ENCODE measurements at places on chromosomes 13 and 19.

GRCh38 chr13:111204438-111205177 is 89.5 kb downstream of the ARHGEF7 start:
- DNase-seq, result no peak

- no peak for DNase-seq
Measured at GRCh38 chr13:52644108-52644507, 1.9 kb downstream of the HNRNPA1L2 start.

GRCh38 chr19:47615230-47615629 is 6.3 kb downstream of the BICRA start:
- no peak for DNase-seq

- peak; percentile 78 for DNase-seq
Measured at GRCh38 chr19:47573071-47574026, at the start of gene ZNF541. TSS of gene ZNF541 (minus strand) at chr19:47573148. CDS start at chr19:47555856, 17,292 bp downstream.

DNA sequence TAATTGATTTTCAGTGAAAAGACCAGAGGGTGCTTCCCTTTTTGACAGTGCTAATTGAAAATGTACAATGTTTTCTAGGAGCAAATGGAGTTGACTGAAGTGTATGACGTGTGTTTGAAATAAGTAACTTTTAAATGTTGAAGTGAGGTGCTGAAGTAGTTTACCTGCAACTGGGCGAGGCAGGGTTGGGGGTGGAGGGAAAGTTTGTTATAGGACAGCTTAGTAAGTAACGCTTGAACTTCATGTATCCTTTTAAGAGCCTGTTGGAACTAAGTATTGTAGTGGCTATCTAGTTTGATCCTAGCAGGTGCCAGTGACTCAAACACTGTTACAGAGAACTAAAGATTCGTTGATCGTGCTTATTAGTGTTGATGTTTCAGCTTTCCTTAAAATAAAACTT is 5.9 kb downstream of the SLAIN1 start:
- no peak for DNase-seq

- no peak for DNase-seq
Measured at GRCh38 chr13:49304763-49305700, 57.3 kb downstream of the CDADC1 start.

DNA sequence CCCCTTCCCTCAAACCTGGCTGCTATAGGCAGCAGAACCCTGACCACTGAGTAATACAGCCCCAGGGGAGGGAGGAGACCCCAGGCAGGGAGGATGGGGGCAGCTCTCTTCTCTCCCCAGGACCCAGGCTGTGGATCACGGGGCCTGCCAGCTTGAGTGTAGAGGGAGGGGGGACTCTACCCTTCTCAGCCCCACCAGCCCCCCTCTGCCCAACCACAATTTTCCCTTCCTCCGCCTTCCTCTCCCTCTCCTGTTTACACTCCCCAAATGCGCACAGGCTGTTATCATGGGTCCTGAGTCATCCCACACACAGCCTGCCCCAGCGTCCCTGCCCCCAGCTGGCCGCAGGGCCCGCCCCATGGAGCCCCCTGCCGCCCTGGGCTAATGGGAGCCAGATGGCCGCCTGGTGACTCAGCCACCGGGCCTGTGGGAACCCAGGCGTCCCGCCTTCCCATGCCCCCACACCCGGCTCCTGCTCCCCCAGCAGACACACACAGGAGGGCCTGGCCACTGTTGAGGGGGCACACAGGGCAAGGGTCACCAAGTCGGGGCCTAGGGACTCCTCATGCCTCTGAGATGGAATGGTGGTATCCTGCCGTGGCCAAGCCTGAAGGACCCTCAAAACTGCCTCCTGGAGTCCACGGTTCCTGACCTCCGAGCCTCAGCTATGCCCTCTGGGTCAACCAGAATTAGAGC is 13.6 kb downstream of the CCDC97 start:
- DNase-seq, result no peak

GRCh38 chr13:27261396-27261795 is 9.2 kb upstream of the RASL11A start:
- peak; percentile 39 for DNase-seq

- DNase-seq, result no peak
Measured at GRCh38 chr19:40582467-40582866, 5.8 kb downstream of the SHKBP1 start.

DNA sequence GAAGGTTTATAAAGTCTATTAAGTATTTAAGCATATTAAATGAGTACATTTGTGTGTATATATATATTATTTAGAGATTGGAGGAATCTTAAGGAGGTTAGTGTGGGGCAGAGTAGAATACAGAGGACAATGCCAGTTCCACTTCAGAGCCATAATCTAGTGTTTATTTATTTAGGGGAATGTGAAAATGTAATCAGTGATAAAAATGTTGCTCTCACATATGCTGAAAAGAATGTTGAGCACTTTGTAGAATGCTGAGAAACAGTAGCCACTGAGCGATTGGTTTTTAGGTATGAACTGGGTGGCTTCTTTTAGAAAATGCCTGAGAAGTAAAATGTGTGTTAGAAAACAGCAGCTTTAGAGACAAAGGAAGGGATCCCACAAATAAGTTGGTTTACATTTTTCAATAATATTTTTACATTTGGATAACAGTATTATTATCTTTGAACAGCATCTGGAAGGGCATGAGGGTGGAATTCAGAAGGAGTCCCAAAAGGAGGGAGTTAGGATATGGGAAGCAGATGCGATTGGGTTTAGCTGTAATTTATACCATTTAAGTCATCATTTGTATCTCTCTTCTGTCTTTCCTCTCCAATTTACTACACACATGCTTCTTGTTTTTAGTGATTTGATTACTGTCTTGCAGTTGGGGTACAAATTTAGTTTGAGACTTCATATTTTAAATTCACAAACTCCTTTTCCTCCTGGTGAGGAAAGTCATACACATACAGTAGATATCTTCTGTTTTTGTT is 68.6 kb downstream of the NDFIP2 start:
- no peak for DNase-seq

GRCh38 chr19:1671716-1672037 is 19.3 kb upstream of the TCF3 start:
- no peak for DNase-seq

GRCh38 chr19:39832341-39833083 is 1.4 kb downstream of the DYRK1B start:
- DNase-seq, result no peak

GRCh38 chr19:10747271-10747670 is 29.4 kb downstream of the DNM2 start:
- no peak for DNase-seq

DNA sequence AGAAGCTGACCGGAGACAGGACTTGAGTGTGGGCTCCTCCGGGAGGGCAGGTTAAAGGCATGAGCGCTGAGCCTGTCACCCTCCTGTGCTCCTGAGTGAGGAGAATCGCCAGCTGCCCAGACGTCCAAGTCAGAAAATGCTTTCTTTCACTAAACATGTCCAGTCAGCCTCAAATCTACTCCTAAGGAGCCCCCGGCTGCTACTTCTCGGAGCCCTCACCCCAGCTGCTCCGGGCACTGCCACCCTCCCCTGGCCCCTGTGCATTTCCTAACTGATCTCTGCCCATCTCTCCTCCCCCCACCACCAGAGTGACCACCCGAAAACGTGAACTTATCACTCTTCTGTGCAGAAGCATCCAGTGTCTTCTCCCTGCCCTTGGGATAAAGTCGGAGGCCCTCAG is 277.5 kb upstream of the SOX1 start:
- no peak for DNase-seq

GRCh38 chr13:113399755-113400149 is 35.8 kb upstream of the GRTP1 start:
- no peak for DNase-seq

DNA sequence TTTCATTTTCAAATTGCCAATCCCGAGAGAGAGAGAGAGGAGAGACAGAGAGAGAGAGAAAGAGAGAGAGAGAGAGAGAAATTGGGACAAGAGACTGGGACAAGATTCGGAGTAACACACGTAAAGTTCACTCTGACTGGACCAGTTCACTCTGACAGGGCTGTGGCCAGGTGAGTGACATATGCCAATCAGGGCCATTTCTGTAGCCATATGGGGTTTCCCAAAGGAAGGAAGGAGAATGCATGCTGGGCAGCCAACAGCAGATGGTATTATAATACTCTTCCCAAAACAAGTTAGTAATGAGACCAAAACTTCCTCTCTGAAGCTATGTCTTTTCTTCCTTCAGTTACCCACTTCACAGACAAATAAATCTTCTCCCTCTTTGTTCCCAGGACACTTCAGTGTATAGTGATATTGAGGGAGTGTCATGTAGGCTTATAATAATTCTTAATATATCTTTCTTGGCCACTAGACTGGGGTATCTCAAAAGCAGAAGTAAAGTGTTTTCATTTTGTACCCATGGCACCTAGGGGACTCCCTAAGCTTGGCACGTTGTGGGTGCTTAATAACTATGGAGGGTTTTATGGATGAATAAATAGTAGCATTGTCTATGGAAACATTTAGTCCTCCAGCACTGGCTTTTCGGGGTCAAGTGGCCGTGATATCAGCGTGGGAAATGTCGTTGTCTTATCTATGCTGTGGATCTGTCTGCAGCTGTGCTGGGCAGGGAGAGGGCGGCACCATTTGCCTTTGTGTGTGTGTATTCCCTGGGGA is 51.6 kb downstream of the SERP2 start:
- no peak for DNase-seq

DNA sequence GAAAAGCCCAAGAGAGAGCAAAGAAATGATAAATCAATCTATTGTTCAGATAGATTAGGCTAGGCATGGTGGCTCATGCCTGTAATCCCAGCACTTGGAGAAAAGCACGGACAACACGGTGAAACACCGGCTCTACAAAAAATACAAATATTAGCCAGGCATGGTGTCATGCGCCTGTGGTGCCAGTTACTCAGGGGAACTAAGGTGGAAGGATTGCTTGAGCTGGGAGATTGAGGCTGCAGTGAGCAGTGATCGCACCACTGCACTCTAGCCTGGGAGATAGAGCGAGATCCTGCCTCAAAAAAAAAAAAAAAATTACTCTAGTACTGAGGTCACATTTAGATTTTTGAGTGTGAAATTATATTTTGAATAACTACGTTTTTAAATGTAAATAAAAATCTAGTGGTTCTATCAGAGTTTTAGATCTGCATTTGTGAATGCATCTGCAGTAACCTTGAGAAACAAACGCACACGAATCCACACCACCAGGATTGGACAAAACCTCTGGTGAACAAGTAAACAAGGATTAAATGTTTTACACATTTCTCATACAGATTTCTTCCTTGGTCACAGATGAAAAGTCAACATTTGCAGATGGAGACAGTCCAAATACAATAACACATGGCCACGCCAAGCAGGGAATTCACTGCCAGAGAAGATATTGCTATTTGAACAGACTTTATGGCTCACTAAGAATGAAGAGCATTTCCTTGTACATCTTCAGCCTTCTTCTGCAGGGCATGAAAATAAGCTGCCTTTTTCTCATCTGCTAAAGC is 917.6 kb downstream of the PCDH9 start:
- peak; percentile 1 for DNase-seq

DNA sequence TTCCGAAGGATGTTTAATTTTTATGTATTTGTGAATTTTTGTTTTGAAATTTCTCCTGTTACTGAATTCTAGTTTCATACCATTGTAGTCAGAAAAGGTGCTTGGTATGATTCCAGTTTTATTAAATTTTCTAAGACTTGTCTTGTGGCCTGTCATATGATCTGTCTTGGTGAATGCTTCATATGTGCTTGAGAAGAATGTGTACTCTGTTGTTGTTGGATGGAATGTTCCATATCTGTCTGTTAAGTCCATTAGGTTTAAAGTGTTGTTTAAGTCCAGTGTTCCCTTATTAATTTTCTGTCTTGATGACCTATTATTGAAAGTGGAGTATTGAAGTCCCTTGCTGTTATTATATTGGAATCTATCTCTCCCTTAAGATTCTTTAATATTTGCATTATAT is 273.9 kb downstream of the ATP8A2 start:
- DNase-seq, result no peak

DNA sequence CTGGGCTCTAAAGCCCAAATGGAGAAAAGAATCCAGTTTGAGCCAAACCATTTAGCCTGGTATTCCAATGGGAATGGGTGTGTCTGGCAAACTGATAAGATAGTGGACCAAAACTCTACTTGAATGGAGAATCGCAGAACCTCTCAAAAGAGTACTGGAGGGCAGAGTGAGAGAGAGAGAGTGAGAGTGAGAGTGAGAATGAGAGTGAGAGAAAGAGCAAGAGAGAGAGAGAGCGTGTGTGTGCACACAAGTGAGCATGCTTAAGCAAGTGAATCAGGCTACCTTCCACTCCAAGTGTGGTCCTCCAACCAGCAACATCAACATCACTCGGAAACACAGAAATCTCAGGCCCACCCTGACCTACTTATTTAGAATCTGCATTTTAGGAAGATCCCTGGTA is 58.8 kb downstream of the UQCRFS1 start:
- DNase-seq, result no peak

DNA sequence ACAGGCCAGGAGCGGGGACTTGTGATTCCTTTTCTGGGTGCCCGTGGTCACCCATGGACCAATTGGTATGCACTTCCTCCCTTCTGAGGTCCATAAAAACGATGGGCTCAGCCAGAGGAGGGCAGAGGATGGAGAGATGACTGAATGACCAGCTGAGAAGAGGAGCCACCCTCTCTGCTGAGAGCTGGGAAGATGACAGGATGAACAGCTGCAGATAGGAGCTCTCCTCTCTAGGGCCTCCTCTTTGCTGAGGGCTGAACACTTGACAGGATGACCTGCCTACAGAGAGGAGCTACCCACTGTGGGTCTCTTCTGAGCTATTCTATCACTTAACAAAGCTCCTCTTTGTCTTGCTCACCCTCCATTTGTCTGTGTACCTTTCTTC is 4.1 kb downstream of the IGFL4 start:
- no peak for DNase-seq

GRCh38 chr13:75422028-75422427 is 59.9 kb downstream of the TBC1D4 start:
- no peak for DNase-seq

GRCh38 chr13:48054601-48055000 is 17.1 kb downstream of the NUDT15 start:
- DNase-seq, result no peak

GRCh38 chr19:45498411-45499195 is at the start of gene PPM1N:
TSS of gene PPM1N (plus strand) at chr19:45498443. CDS start at chr19:45498473, 30 bp downstream.
- DNase-seq, result no peak

GRCh38 chr19:41868120-41868988 is 8.3 kb downstream of the RPS19 start:
- no peak for DNase-seq

GRCh38 chr19:30374539-30374864 is 2.3 kb downstream of the ZNF536 start:
- no peak for DNase-seq

DNA sequence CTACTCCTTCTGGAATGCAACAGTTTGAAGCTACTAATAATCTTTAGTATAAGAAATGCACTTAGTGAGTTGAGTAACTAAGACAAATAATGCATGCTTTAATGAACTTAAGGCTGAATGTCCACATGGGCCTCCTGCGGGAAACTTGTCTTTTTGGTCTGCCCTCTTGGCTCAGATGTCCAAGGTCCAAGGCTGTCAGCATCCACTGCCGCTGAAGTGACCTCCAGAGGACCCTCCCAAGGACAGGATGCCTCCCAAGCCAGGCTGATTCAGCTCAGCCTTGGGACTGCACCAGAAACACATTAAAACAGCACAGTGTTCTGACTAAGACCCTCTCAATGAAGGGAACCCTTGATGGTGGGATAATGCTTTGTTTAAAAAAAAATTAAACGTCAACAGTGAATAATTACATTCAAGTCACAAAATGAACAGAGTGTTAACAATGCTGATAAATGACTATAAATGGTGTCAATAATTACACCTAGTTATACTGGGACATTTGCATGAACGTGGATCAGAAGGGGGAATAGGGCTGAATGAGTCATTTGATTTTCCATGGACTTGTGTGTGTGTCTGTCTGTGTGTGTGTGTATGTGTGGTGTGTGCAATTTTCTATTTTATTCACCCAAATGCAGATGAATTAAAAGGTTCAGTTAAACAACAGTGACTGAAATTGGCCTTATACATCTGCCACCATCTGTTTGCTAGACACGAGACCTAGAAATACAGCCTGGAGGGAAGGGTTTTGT is 150.5 kb downstream of the COL4A1 start:
- DNase-seq, result no peak
